ENCODE measurements at places on chromosomes 11 and 22. TPM values are rescaled to one million over a fixed set of nuclear protein-coding genes. Genes with fewer than 3 reads are reported as not detected.

The POU2AF2 gene
- not detected for total RNA-seq

The NLRP14 gene
- total RNA-seq = 0.07 TPM

The GSTT2B gene
- total RNA-seq = not detected

The CARS1 gene
- 77.5 TPM for total RNA-seq

The DUSP18 gene
- total RNA-seq = 5.0 TPM

The HSCB gene
- total RNA-seq = 14.6 TPM

The SMIM35 gene
- not detected for total RNA-seq

The DMC1 gene
- 3.2 TPM for total RNA-seq

The POU2AF3 gene
- total RNA-seq = 0.26 TPM

The OR8H1 gene
- total RNA-seq = not detected

The MS4A6E gene
- total RNA-seq = not detected

The CELF1 gene
- 60.3 TPM for total RNA-seq

The C11orf97 gene
- not detected for total RNA-seq

The NAALAD2 gene
- not detected for total RNA-seq

The HIC2 gene
- 1.9 TPM for total RNA-seq

The LPXN gene
- 1.6 TPM for total RNA-seq

The VWA5A gene
- total RNA-seq = 15.8 TPM

The CYB5R2 gene
- 3.6 TPM for total RNA-seq

The HRAS gene
- 30.2 TPM for total RNA-seq

The SWAP70 gene
- total RNA-seq = 5.9 TPM

The MPZL2 gene
- 0.09 TPM for total RNA-seq

The TYR gene
- not detected for total RNA-seq

Data from NCI-H460 (cell line).